CD4-positive, alpha-beta T cell treated with Interleukin-17A for 1 hour (primary cell): ENCODE measurements at places on chromosomes 2 and 18.

- peak; percentile 41 for DNase-seq
Measured at GRCh38 chr2:12430407-12431133, 286.2 kb upstream of the TRIB2 start.

- DNase-seq: peak; percentile 17
Measured at GRCh38 chr2:84481702-84482101, 22.6 kb upstream of the SUCLG1 start.

GRCh38 chr2:154960802-154961583, 262.5 kb downstream of the KCNJ3 start:
- DNase-seq: no peak

- DNase-seq: no peak
Measured at GRCh38 chr2:183607995-183608394, 483.8 kb downstream of the NUP35 start.

- no peak for DNase-seq
Measured at GRCh38 chr2:196944570-196944969, 18.1 kb upstream of the PGAP1 start.

- no peak for DNase-seq
Measured at GRCh38 chr2:70111752-70112591, 24.7 kb downstream of the PCBP1 start.

- no peak for DNase-seq
Measured at GRCh38 chr2:197280015-197280702, 30.4 kb downstream of the ANKRD44 start.
